Stomach (tissue), 19 donors: ENCODE measurements at places on chromosomes 2 and 18. TPM values are rescaled to one million over a fixed set of nuclear protein-coding genes. Genes with fewer than 3 reads are reported as not detected.

- DNase-seq = peak; percentile 83
Observed at GRCh38 chr18:48615566-48616401, 77.0 kb downstream of the CTIF start.

- DNase-seq = peak; percentile 44
Observed at GRCh38 chr2:88852753-88853402, 161.4 kb downstream of the RPIA start.

DNA sequence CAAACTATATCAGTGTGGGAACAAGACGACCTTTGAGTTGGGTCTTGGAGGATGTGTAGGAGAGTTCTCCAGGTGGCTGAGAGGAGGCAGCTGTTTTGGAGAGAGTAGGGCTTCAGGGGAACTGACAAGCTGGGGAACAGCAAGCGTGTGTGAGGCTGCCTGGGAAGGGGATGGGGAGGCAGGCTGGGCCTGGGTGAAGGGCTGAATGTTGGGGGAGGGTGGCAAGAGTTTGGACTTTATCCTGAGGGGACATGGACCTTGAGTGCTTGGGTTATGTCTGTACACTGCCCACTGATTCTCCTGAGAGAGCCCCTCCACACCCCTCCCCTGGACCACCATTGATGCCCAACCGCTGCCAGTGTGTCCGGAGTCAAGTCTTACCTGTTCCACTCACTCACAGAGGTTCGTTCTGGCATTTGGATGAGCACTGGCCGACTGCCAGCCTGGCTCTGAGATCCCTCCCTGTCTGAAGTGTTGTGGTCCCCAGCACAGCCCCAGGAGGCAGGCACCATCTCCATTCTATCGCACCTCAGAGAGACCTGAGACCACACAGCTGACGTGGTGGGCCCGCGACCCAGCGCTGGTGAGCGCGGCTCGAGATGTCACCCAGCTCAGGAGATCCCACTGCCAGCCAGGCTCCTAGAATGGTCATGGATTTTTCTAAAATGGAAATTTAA, 59.5 kb downstream of the DCDC2C start:
- no peak for DNase-seq

DNA sequence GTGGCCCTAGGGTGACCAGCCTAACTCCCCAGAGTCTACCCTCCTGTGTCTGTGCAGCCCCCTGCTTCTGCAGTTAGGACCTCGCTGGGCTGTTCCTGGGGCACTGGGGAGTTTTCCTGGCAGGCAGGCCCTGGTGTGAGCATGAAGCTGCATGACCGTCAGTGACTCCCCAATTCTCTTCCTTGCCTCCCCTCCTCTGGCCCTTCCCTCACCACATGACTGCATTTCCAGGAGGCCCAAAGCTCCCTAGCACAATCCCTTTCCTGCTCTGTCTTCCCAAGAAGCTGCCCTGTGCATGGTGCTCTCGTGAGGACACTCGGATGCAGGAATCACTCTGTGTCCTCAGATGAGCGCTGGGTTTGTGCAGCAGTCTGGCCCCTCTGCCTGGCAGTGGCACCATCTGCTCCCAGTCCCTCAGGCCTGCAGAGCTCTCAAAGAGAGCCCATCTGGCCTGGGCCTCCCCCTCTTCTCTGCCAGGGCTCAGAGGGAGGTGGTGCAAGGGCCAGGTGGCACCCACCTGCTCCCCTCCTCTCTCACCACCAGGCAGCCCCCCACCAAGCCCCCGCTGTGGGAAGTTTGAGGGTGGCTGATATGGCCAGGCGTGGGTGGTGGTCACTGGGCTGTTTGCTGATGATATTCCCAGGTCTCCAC, 125.6 kb upstream of the HS6ST1 start:
- peak; percentile 16 for DNase-seq

- peak; percentile 52 for DNase-seq
Observed at GRCh38 chr2:97995026-97995733, 568 bp downstream of the TMEM131 start.

- DNase-seq = peak; percentile 27
Observed at GRCh38 chr2:217263756-217264155, 403.9 kb upstream of the TNP1 start.

DNA sequence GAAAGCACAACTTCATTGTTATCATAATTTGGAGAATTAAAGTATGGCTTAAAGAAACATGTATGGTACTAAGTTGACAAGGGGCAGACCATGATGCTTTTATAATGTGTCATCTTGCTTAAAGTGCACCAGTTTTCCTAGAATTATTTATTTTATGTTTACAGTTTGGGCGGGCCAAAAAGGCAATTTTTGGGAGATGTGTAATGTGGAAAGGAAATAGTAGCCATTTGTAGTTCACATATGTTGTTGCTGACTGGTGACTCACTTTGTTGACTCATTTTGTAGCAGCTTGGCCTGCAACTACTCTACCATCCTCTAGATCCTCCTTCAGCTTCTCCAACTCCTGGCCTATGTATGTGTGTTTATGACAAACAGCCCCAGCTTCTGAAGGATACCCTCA, 7.7 kb downstream of the ZSCAN30 start:
- DNase-seq = no peak

GRCh38 chr2:39870871-39871270, 91.8 kb upstream of the THUMPD2 start:
- no peak for DNase-seq

- DNase-seq = peak; percentile 46
Observed at GRCh38 chr2:40282428-40282827, 169.5 kb downstream of the SLC8A1 start.

DNA sequence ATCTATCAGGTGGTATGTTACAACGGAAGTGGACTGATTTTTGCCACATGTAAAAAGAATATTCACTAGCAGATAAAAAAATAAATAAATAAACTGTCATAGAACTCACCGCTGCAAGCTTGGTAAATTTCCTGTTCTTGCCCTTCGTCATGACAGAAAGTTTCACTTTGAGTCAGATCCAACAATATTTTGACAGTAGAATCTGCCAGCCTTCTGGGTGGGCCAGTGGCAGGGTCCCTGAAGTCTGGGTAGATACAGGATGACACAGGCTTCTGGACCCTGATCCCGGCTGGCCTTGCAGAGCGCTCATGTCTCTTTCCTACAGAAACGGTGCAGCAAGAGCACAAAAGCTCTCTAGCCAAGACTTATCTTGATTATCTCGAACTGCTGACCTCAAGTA, 97.8 kb upstream of the PMAIP1 start:
- DNase-seq = no peak

DNA sequence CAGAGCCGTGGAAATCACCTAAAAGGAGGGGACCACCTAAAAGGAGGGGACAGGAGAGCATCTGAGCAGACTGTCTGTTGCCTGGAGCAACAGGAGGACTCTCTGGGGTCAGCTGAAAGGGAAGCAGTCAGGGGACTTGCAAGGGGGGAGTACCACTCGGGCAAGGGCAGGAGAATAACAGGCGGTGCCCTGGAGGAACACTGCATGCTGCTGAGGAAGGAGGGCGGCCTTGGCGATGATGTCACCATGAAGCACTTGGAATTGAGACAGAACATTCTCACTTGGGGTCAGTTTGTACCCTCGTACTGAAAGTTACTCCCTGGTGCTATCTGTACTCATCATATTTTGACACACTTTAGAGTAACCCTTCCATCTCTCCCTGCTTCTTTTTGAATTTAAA, 18.4 kb downstream of the SIX3 start:
- DNase-seq = no peak

DNA sequence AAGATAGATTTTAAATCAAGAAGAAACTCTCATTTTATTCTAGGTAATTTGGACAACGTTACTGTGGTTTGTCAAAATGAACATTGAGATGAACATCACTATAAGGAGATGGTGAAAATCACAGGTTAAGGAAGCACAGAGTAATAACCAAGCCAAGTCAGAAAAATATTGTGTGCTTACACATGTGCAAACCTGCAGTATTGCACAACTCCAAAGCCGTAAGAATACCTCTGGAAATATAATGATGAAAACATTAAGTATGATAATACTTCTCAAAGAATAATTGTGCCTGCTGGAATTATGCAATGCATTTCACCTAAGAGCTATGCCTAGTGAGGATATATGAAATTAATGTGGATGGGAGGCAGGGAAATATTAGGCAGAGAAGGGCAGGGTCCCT, 21.1 kb upstream of the GALNT5 start:
- no peak for DNase-seq

- DNase-seq = no peak
Observed at GRCh38 chr2:72010647-72011369, 136.9 kb downstream of the CYP26B1 start.

DNA sequence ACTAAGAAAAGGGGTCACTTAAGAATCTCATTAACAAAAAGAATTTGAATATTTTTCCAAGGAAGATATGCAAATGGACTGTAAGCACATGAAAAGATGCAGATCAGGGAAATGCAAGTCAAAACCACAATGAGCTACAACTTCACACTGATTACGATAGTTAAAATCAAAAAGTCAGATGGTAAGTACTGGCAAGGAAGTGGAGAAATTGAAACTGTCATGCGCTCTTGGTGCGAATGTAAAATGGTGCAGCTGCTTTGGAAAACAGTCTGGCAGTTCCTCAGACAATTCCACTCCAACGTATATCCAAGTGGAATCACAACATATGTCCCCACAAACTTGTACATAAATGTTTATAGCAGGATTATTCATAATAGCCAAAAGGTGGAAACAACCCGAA, 81.4 kb downstream of the MSH2 start:
- no peak for DNase-seq

DNA sequence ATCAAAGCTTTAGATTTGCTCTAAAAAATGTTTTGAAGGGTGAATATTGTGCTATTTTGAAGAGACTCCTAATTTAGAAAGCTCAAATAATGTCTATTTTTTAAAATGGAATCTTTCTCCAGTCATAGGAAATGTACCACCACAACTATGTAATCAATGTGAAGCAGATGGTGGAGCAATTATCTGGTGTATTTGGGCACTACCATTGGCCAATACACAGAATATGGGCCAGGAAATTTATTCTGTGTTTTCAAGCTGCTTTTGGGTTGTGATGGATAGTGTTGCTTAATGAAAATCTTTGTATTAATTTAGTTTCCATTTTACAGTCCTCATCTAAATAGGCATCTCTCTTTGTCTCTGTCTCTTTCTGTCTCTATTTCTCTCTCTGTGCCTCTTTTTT, 17.1 kb upstream of the VWC2L start:
- DNase-seq = no peak

GRCh38 chr18:31581498-31582197, 10.0 kb upstream of the TTR start:
- DNase-seq = no peak

DNA sequence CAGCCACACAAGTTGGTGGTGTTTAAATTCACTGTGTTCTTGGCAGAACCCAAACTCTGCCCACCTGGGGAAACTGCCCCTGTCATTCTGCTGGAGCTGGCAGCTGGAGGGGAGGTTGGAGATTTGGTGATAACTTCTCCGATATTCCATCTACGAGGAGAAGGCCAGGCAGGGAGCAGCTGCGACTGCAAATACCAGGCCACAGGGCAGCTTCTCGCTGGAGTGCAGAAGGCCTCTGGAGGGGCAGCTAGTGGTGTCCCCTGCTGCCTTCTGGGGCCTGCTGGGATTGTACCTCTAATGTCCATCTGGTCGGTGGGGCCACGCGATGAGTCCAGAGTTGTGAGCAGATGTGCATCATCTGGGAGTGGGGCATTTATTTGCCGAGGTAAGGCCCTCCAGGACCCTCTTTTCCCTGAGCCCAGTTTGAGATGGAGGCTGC, 98.9 kb downstream of the ACKR3 start:
- peak; percentile 48 for DNase-seq

- no peak for DNase-seq
Observed at GRCh38 chr2:202149936-202150335, 76.9 kb downstream of the KIAA2012 start.

GRCh38 chr2:234534515-234534914, 37.6 kb upstream of the ARL4C start:
- no peak for DNase-seq

DNA sequence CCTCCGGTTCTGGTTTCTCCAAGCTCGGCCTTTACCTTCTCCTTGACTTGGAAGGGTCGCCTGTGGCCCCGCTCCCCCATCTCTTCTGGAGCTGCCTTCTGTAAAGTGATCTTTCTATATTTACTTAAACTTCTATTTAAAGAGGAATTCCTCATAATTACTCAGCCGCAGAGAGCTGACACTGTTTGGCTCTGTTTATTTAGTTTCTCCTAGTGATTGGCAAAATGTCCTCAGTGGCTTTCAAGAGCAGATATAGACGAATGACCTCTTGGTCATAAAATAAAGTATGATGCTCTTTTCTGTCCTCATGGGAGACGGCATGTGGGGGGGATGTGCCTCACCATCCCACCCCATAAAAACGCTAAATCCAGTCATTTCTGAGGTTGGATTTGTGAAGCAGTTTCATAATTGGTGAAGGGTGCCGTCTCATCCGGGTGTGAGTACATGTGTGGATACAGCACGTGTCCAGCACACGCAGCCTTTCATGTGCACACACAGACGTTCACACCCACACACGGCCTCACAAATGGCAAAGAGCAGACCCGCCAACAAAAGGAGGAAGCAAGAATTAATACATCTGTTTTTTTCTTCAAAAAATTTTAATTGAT, 43.4 kb upstream of the SMAD7 start:
- DNase-seq = peak; percentile 83

The PDE11A gene
- 0.87 TPM for total RNA-seq

The DTYMK gene
- 14.1 TPM for total RNA-seq

The RGPD3 gene
- total RNA-seq = not detected

The FSIP2 gene
- total RNA-seq = 31.6 TPM

The CRYGD gene
- total RNA-seq = not detected

The RNMT gene
- total RNA-seq = 21.9 TPM

The PLB1 gene
- 5.7 TPM for total RNA-seq

The CYP27A1 gene
- total RNA-seq = 11.6 TPM

The GALNT13 gene
- not detected for total RNA-seq
